ENCODE measurements at places on chromosomes 3 and 15. TPM values are rescaled to one million over a fixed set of nuclear protein-coding genes. Genes with fewer than 3 reads are reported as not detected.
A peak's percentile ranks its signal among the peaks of the same experiment; 100 is the strongest.

PRICKLE2 gene
- 14.6 TPM for total RNA-seq

DNA sequence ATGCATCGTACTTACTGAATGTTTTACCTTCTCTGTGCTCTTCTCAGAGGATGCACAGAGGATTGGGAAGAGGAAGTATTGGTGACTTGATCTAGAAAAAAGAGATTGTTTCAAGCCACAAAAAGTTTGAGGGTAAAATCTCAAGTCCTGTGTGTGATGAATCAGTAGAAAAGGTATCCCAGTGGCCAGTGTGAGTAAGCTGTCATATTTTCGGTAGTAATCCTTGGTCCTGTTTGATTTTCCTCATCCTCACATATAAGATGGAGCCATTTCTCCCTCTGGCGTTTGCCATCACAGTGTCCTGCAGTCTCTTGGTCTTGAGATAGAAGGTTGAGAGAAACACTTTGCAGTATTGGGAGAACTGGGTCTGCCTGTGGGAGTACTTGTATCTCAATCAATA, 166.8 kb downstream of the LPP start:
- DNase-seq: peak; percentile 57

- no peak for DNase-seq
These were observed 4.6 kb upstream of the ALCAM start for GRCh38 chr3:105362021-105362665.

FOXB1 gene
- total RNA-seq: not detected

- DNase-seq: no peak
These were observed 82.6 kb upstream of the TLE3 start for GRCh38 chr15:70180186-70180875.

- DNase-seq: no peak
These were observed 317.3 kb upstream of the NECTIN3 start for GRCh38 chr3:110754212-110754916.

GRCh38 chr3:14284694-14285547, 106.3 kb downstream of the LSM3 start:
- no peak for DNase-seq

PAK6 gene
- total RNA-seq: 0.48 TPM

GRCh38 chr3:118817748-118818165, 216.9 kb downstream of the IGSF11 start:
- peak; percentile 49 for DNase-seq

BUB1B gene
- total RNA-seq: 1.8 TPM

- peak; percentile 9 for DNase-seq
These were observed 285.1 kb upstream of the CDIN1 start for GRCh38 chr15:36294359-36294758.

GRCh38 chr3:187212705-187213104, 15.4 kb downstream of the RTP1 start:
- DNase-seq: no peak

DNA sequence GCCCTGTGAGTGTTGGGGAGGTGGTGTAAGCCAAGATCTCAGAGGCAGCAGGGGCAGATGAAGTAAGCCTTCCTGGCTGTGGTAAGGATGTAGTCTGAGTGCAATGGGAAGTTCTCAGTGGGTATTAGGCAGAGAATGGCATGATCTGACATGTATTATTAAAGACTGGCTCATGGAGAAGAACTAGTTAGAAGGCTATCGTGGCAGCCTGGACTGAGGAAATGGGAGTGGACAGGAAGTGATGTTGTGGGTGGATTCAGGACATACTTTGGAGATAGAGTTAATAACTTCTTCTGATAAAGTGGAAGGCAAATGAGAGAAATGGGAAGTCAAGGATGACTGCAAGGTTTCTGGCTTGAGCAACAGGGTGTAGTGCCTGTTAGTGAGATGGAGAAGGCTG, 250.9 kb upstream of the CFAP20DC start:
- no peak for DNase-seq

- no peak for DNase-seq
These were observed 225.3 kb downstream of the FOXP1 start for GRCh38 chr3:71358243-71358642.

ANKUB1 gene
- total RNA-seq: not detected

- DNase-seq: no peak
These were observed 133.3 kb downstream of the GRM7 start for GRCh38 chr3:6994081-6994668.

- DNase-seq: no peak
These were observed 1099.3 kb downstream of the ROBO2 start for GRCh38 chr3:78139166-78139565.

DNA sequence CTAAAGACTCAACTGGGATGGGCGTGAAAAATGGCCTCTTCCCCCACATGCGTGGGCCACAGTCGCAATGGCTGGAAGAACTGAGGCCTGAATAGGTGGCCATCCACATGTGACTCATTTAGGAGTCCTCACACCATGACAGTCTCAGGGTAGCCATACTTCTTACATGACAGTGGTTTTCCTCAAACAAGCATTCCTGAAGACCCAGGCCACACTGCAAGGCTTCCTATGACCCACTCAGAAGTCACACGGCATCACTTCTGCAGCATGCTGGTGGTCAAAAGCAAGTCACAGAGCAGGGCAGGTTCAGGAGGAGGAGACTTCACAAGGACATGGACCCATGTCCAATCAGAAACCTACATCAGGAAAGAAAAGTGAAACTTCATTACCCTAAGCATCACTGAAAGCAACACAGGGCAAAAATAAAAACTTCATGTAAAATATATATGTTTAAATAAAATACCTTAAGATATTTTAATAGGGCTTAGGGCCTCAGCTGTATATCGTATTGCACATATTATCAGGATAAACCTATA, 257.1 kb downstream of the OPA1 start:
- DNase-seq: no peak

- peak; percentile 55 for DNase-seq
These were observed 208.5 kb downstream of the LPP start for GRCh38 chr3:188362405-188362831.

- peak; percentile 32 for DNase-seq
These were observed 2.1 kb upstream of the ACKR4 start for GRCh38 chr3:132595014-132595413.

- peak; percentile 86 for DNase-seq
These were observed 108.9 kb downstream of the ANO10 start for GRCh38 chr3:43512754-43513404.

TUSC7 gene
- total RNA-seq: not detected

- no peak for DNase-seq
These were observed 24.6 kb downstream of the HLTF start for GRCh38 chr3:149061776-149062175.

GRCh38 chr15:53203454-53203853, 413.3 kb upstream of the ONECUT1 start:
- no peak for DNase-seq

CEP63 gene
- 22.5 TPM for total RNA-seq

GABRR3 gene
- not detected for total RNA-seq

DNA sequence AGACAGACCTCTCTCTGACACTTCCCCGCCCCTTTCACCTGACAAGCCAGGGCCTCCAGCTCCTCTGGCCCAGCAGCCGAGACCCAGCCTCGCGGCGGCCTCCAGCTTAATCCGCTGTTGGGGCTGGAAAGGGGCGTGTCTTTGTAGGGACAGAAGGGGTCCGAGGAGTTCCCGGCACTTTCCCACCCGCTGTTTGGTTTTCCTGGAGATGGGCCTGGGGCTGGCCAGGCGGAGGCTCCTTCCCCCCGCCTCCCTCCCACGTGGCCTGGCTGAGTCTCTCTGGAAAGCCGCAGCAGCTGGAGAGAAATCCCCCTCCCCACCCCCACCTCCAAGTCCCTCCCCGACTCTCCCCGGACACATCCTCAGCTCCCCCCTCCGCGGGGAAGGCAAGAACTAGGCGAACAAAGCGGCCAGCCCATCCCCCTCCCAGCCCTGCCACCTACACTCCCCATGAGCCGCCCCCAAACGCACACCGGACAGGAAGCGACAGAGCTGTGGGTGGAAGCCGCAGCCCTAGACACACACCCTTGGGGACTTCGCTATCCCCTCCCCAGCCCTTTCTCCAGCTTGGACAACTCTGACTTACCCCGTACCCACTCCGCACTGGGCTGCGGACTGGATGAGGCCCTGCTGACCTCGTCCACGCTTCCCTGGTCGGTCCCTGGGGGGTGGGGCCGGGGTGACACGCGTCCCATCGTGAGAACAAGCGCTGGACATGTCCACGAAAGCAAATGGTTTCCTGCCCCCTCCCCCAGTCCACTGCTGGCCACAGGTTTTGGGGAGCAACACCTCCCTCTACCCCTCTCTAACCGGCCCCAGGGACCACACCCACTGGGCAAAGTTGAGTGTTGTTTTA, 1.2 kb downstream of the IGDCC4 start:
- DNase-seq: peak; percentile 96

DNA sequence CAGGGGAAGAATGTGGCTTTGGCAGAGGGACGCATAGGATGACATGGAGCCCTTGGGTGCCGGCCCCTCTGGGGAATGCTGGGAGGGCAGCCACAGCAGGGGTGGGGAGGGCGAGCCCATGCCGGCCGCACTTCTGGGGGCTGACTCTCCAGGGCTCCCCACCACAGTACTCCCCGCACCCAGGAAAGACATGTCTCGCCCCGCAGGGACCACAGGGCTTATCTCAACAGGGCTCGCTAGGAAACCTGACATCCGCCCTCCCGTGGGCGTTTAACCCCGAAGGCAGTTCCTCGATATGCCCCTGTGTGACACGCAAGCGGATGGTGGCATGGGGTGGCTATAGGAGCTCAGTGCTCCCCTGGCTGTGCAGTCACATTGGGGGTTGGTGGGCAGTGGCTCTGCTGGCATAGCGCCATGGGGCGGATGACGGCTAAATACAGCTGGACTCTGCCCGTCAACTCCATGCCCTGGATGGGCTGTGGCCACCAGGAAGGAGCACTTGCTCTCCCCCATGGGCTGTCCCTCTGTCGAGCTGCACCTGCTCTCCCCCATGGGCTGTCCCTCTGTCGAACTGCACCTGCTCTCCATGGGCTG, 141.4 kb downstream of the ADAMTS17 start:
- no peak for DNase-seq

- peak; percentile 98 for DNase-seq
These were observed at the start of gene APEH for GRCh38 chr3:49673715-49674496. Gene APEH (plus strand): TSS chr3:49674351. CDS start chr3:49674402, 51 bp downstream.

DNA sequence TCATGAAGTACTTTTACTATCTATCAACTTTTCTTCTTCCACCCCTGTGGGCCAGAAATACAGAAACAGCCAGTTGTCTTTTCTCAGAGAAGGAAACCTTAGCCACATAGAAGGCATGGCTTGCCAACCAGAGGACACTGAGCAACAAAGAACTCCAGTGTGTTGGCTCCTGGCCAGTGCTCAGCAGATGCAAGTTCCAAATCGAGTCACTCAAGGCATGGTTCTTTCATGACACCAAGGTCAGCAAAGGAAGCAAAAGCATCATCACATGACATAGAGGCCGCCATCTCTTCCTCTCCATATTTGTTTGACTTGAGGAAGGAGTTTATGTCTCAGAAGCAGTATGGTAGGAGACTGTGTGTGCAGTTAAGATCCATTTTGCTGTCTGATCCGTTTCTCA, 92.2 kb downstream of the MYLK start:
- DNase-seq: peak; percentile 98

GRCh38 chr3:10845001-10845761, 29.2 kb downstream of the SLC6A11 start:
- no peak for DNase-seq

GASK1A gene
- total RNA-seq: not detected

CIB2 gene
- total RNA-seq: 2.9 TPM

DNA sequence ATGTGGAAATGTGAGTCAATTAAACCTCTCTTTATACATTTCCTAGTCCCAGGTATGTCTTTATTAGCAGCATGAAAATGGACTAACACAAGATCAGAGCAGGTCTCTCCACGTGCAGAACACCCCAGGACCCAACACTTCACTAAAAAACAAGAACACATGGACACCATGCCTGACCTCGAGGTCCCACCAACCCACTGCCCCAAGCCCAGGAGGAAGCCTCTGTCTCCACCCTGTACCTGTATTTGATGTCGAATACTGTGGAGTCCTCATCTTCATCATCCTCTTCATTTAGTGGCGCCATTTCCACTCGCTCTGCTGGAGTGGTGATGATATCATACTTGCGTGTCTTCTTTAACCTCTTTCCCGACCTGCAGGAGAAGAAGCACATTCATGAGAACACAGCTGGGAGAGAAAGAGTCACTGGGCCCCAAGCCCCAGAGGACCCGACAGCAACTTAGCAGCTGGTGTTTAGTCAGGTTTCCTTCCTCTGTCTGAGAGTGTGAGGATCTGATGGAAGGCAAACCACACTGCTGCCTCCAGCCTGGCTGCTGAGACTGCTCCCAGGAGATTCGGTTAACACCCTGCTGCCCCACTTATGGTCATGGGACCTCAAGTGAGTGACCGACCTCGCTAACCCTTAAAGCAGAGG, 25.5 kb downstream of the FAM174B start:
- peak; percentile 77 for DNase-seq

FRMD4B gene
- total RNA-seq: 14.0 TPM

- DNase-seq: no peak
These were observed 3.1 kb downstream of the FOXL2NB start for GRCh38 chr3:138950006-138950644.

GRCh38 chr3:172804323-172804722, 53.8 kb downstream of the ECT2 start:
- no peak for DNase-seq

DNA sequence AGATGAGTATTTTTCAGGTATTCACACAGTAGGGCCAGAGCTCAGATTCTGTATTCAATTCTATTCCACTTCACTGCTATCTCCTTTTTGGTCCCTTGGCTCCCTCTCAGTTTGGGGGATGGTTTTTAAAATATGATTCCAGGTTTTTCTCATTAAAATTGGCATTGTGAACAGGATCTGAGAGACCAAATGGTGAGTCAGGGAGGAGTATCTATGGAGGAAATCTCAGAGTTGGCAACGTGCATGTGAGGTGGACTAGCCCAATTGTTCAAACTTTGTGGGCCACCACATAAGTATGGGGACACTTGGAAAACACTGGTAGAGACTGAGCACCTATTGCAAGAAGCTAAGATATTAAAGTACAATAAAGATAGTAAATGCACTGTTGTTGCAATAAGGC, 53.9 kb upstream of the TTC14 start:
- DNase-seq: no peak

GRCh38 chr3:57230006-57230405, 2.5 kb downstream of the APPL1 start:
- no peak for DNase-seq

DNA sequence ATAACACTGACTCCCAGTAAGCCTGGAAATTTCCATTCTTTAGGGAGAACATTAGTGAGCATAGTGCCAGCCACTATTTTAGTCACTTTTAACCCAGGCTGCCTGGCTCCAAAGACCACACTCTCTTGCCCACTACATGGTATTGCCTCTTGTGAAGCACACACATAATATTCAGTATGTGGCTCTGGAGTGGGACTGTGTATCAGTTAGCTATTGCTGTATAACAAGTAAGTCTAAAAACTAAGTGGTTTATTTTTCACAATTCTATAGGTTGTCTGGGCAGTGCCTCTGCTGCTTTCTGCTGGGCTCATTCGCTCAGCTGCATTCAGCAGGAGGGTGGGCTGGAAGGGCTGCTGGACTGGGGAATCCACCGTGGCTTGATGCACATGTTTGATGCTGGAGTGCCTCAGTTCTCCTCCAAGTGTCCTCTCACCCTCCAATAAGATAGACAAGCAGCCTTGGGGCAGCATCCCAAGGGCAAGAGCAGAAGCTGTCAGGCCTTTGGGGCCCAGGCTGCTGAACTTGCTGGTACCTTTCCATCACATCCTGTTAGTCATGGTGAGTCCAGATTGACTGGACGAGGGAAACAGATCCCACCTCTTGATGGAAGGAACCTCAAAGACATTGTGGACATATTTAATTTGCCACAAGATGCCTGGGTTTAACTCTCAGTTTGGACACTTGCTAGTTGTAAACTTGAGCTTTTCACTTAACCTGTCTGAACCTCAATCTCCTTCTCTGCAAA, 66.6 kb upstream of the TLE3 start:
- no peak for DNase-seq
